ENCODE measurements at places on chromosomes 7 and 10.

DNA sequence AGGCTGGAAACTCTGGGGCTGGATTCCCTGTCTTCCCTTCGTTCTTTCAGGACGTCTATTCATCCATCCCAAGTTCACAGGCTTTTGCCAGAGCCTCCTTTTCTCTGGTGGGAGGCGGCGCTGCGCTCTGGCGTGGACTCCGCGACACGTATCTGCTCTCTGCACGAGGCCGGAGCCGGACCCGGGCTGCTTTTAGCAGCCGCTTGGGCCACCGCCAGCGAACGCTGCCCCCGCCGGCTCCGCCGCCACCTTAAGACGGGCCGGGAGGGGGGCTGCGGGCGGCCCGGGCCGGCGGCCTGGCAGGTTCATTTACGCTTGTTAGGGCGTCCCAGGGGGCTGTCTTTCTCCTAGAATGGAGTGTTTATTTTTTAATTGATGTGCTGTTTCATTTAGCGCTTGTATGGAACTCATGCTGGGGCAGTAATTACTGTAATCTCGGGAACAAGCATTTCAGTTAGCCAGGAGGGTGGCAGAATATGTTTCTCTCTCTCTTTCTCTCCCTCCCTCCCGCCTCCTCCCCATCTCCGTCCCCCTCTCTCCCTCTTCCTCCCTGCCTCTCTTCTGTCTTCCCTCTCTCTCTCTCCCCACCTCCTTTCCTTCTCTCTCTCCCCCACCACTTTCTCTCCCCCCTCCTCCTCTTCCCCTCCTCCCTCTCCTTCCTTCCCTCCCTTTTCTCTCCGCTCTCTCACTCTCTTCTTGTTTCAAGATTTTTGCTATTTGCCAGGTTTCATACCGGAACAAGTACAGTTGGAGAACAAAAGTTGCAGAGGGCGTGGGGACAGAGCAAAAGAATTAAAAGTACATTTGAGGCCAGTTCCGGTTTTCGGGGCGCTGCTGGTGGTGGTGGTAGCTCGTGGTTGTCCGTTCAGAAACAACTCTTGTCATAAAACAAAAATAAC lies 1.3 kb upstream of the FZD8 start:
- DNase-seq, result peak; percentile 1

- no peak for DNase-seq
Measured at GRCh38 chr7:50068026-50068425, 25.0 kb downstream of the ZPBP start.

- DNase-seq, result no peak
Measured at GRCh38 chr10:97367126-97367649, 32.7 kb upstream of the FRAT2 start.

GRCh38 chr7:149625947-149626392 lies 128.4 kb upstream of the ZNF746 start:
- DNase-seq, result no peak

- no peak for DNase-seq
Measured at GRCh38 chr10:55351431-55351830, 550.4 kb upstream of the PCDH15 start.

DNA sequence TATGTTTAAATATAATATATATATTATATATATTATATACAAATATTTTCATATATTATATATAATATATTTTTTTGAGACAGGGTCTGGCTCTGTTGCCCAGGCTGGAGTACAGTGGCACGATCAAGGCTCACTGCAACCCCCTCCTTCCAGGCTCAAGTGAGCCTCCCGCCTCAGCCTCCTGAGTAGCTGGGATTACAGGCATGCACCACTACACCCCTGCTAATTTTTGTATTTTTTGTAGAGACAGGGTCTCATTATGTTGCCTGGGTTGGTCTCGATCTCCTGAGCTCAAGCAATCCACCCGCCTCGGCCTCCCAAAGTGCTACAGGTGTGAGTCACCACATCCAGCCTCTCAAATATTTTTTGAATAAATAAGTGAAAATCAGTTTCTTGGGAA lies 215.5 kb downstream of the GATA3 start:
- no peak for DNase-seq

DNA sequence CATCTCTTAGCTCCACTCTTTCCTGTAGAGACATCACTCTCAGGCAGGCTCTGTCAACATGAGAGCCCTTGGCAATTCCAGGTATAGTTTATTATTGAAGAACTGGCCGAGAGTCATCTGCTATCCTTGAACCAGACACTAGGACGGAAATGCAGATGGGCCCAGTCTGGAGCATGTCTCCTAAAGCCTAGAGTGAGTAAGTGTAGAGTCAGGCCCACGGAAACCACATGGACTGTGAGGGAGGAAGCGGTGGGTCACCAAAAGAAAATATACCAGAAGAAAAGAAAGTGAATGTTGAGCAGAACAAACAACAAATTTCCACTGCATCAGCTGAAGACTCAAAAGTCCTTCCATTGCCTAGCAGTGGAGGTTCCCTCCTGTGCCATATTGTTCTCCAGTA lies 15.7 kb upstream of the RELN start:
- DNase-seq, result no peak

DNA sequence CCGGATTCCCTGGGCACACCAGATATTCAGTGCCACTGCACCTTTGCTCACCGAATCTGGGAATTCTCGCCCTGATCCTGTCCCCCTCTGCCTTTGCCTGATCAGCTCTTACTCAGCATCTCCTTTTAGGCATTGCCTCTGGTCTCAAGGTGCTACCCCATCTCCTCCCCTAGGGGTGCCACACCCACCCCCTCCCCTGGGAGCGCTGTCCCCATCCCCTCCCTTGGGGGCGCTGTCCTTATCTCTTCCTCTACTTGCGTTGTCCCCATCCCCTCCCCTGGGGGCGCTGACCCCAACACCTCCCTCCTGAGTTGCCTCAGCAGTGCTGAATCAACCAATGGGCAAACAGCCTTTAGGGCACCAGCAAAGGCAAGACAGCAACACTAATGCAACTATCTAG lies 686.9 kb upstream of the FOXK1 start:
- no peak for DNase-seq

DNA sequence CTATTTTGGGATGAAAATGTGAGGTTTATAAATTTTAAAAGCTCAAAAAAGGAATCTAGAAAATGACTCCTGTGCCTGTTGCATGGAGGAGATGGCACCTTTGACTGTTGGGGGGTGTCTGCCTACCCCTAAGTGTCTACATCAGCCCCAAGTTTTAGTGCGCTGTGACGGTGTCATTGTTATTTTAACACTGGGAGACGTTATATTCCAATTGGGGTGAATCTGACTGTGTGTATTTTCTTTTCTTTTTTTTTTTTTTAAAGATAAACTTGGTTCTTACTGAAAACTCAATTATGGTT lies 517 bp downstream of the SRGN start:
- no peak for DNase-seq

DNA sequence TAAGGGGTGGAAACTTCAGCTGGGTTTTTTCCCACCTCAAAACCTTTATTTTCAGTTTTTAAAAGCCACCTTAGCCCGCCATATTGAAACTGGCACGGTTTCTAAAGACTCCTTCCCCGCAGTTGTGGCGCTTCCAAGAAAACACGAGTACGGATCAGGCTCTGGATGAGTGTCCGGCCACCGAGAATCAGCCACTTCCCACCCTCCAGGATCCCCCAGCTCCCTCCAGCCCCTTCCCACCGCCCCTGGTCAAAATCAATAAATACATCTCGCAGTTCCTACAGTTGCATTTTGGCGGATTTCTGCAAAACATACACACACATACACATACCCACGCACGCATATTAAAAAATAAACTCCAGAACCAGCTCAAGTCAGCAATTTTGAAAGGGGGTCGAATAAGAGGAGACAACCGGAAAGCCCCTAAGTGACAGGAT lies 1.1 kb downstream of the SFMBT2 start:
- no peak for DNase-seq

- no peak for DNase-seq
Measured at GRCh38 chr10:3635211-3635671, 149.8 kb downstream of the KLF6 start.

DNA sequence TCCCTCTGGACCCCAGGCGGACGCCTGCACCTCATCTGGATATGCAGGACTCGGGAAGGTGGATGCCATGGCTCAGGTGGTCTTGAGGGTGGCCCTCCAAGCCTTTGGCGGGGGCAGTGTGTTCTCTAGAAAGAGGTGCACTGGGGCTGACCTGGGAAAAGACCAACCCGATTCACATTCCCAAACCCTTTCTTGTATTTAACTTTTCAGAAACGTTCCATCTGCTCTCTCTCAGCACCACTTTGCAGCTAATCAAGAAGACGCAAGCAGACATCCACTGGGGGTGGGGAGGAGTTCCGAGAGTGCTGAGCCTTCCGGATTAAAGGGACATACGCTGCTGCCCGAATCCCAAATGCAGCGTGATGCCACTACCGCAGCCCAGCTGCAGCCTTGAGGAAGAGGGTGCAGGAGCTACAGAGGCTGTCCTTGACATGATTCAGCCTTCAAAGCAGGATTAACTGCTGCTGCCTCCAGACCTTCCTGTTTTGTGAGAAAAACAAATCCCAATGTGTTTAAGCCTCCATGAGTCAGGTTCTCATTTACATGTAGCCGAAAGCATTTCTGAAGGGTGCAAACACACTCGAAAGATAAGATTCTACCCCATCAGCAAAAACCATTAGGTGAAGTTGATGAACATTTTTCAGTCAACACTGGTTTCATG lies 39.9 kb downstream of the RBM17 start:
- DNase-seq, result no peak

- no peak for DNase-seq
Measured at GRCh38 chr10:70816220-70816894, 609 bp downstream of the SGPL1 start.

DNA sequence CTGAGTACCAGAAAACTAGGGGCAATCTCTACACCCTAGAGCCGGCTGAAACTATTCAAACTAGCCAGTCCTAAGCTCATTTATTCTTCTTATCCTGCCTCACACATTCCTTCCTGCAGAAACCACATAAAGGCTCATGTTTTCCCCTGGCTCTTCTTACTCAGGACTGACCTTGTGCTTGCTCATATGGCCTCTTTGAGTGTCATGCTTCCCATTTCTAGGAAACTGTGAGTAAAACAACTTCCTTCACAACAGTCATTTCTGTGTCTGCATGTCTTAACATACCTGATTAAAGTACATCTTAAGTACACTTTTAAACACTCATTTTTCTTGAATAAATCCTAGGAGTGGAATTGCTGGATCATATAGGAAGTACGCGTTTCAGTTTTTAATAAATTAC lies 52.3 kb upstream of the KIAA1217 start:
- DNase-seq, result no peak

DNA sequence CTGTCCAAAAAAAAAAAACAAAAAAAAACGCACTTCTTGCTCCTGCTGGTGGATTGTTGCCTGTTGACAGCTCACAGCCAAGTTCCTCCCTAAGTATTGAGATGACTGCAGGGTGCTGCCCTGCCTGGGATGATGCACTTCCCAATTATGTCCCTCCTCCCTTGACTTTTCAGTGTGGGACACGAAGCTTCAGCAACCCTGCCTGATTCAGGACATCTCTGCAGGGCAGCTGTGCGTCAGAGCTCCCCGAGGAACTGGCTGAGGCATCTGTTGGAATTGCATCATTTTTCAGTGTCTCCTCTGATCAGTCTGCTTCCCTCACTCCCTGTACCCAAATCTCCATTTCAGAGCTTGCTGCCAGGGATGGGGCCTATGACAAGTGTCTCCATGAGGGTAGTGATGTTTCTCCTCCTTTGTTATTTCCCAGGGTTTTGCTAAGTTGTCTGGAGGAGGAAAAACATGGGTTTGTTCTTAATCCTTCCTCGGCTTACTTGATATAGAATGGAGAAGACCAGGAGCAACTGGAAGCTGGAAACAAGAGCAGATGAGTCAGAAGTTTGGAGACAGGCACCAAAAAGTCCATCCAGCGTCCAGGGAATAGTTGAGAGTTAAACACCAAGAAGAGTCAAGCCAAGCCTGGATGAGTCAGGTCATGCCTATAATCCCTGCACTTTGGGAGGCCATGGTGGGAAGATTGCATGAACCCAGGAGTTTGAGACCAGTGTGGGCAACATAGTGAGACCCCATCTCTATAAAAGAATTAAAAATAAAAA lies 355.1 kb downstream of the GALNT17 start:
- no peak for DNase-seq

DNA sequence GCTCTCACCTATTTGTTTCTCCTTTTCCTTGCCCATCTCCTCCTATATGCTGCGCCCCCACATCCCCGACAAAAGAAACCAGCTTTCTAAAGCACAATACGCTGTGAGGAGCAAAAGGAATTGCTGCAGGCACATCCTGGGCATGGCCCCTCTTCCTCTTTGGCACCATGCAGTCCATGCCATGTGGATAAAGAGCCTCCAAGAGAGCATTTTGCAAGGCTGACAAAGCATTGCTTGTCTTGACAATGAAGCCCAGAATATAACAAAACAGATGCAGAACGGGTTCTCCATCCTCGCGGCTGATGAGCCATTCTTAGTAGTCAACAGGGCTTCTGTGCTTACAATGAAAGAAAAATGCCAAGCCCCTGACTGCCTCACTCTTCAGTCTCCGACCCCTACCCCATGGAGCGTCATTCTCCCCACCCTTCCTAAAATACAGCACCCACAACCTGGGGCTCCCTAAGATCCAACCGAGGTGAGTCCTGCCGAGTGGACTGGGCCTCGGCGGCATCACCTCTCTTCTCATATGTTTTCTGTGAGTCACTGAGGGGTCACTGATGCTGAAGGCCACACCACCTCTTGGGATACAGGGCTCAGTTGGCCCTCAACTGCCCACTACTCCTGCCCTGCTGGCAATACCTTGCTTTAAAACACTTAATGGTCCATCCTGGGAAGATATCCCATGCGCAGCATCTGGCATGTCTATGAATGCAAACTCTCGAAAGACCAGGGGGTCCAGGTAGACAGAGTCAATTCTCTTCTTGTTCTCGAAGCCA lies 47.5 kb downstream of the GSDME start:
- no peak for DNase-seq

DNA sequence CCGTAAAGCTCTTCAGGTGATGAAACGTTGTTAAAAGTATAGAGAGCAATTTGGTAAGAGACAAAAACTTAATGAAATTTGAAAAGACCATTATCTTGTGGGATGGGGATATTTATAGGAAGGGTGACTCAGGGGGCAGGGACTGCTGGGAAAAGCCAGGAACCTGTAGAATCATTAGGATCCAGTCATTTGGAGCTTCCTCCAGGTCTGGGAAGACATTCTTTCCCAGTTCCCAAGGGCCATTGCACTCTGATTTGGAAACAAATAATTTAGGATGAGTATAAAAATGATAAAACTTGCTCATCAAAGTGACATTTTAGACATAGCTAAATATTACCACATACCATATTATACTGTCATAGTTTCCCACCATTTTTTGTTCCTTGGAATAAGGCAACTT lies 143.9 kb downstream of the PFKFB3 start:
- no peak for DNase-seq

- DNase-seq, result no peak
Measured at GRCh38 chr7:49396229-49396628, 377.2 kb upstream of the VWC2 start.

DNA sequence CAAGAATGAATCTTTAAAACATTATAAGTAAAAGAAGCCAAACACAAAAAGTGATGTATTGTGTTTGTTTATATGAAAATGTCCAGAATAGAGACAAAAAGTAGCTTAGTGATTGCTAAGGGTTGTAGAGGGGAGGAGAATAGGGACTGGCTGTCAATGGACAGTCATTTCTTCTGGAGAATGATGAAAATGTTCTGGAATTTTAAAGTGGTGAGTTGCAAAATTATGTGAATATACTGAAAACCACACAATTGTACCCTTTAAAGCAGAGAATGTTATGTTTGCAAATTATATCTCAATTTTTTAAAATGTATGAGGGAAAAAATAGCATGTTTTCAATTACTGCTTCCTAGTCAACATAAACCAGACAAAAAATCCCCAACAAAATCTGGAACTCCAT lies 174.2 kb downstream of the KMT2E start:
- DNase-seq, result no peak

- DNase-seq, result no peak
Measured at GRCh38 chr7:102024005-102024768, 206.8 kb downstream of the CUX1 start.
